ENCODE measurements at places on chromosomes 12 and 14.

DNA sequence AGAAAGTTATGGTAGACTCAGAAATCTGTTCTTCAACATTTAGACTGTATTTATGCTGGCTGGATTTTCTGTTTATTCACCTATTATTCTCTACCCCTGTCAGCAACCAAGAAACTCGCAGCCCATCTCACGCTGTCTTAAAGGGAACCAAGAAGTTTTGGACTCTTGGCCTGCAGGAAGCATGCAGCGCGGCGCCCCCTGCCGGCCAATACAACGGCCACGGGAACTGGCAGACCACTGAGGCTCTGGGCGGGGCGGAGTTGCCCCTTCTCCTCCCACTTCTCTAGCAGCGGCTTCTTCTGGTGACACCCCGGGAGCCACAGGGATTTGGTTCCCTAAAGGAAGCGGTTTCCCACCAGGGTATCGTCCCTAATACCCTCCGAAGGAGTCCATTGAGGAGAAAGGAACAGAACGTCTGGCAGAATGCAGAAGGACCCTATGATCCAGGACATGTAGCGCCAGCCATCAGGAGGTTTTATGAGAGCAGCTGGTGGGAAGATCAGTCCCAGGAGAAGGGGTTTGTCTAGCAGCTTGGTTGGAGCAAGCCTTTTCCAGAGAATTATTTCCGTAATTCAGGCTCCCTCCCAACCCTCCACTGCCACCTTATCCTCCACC lies 21.0 kb upstream of the RNASE2 start:
- DNase-seq, result no peak

DNA sequence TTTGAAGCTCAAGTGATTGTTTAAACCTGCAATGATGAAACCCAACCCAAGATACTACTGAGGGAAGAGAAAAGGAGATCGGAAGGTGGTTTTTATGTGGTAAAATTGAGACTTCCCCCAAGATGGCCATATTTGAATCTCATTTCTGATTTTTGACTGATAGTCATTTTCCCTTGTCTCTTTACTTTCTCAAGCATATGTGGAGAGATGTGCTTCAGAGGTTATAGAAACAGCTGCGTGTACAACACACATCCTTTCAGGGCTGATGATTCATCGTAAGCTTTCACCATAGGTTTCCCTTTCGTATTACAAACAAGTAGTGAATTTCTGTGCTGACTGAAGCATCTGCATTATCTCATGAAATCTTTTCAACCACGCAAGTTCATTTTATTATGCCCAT lies 276.2 kb downstream of the EMP1 start:
- DNase-seq, result no peak

DNA sequence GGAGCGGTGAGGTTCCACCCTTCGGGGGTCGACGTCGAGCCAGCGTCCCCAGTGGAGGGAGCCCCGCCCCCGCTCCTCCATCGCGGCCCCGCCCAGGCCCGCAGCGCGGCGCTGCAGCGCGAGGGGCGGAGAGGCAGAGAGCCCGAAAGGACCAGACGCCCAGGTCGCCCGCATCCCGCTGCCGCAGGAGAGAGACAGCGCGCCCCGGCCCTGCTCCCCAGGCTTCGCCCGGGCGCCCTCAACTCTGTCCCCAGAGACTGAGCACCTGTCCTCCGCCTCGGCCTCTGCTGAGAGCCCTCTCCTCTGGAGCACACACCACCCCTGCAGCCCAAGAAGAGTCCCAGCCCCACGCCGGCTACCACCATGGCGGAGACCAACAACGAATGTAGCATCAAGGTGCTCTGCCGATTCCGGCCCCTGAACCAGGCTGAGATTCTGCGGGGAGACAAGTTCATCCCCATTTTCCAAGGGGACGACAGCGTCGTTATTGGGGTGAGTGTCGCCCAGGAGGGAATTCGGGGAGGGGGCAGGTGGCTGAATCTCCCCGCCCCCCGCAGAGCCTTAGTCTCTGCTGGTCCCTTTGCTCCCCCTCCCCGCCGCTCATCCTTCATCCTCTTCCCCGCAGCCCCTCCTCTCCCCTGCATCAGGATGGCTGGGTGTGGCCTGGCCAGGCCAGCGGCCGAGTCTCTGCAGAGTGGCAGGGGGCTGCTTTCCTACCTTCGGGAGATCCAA lies at the start of gene KIF5A:
Gene KIF5A (plus strand): TSS at position 136 of the 732 bp plus-strand sequence. CDS start 228 bp downstream, at position 364.
- DNase-seq, result peak; percentile 34

- no peak for DNase-seq
Observed at GRCh38 chr14:77436042-77436441, 12.7 kb upstream of the NOXRED1 start.

- no peak for DNase-seq
Observed at GRCh38 chr14:34222867-34223266, 239.2 kb downstream of the SPTSSA start.

DNA sequence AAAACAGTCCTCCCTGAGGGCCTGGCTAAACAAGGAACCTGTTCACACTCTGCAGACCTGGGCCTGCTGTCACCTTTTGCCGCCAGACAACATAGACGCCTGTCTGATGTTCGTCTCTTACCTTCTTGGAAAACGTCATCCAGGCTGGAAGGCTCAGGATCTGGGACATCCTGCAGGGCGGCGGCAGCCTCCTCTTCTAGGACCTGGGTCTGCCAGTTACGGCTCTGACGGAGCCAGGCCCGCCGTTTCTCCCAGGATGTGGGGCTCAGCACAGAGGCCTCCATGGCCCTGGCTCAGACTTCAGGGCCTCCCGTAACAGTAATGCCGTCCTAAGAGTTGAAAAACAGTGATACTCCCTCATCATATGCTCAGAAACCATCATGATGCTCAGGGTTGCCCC lies 10.3 kb downstream of the TESPA1 start:
- DNase-seq, result no peak

GRCh38 chr14:97206916-97207315 lies 409.7 kb downstream of the VRK1 start:
- no peak for DNase-seq

- DNase-seq, result no peak
Observed at GRCh38 chr14:88264116-88264515, 59.0 kb downstream of the KCNK10 start.

- no peak for DNase-seq
Observed at GRCh38 chr14:90556012-90556477, 159.2 kb downstream of the CALM1 start.

- DNase-seq, result no peak
Observed at GRCh38 chr12:94327809-94328208, 131.9 kb downstream of the CEP83 start.

DNA sequence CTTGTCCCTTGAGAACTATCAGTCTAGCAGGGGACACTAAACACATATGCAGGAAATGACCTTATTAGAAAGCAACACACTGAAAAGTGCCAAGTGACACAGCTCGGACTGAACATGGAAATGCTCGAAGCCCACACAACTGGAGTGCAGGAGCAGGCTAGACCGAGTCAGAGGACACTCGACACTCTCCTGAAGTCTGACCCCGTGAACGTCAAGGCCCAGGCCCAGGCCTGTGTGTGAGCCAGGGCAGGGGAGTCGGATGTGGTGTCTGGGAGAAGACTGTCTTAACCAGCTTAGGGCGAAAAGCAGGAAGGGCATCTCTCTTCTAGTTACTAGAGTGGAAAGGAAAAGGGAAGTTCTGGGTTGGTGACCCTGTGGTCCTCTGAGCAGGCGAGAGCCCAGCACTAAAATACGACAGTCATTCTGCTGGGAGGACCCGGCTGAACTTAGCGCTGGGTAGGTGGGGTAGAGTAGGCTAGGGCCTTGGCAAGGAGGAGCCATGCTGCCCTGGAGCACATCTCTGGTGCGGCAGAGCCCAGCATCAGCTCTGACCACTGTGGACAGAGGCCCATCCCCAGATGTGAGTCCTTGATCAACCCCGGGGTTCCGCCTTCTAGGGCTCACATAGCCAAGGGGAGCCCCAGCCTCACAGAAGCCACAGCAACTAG lies 93.0 kb downstream of the NTF3 start:
- DNase-seq, result no peak

DNA sequence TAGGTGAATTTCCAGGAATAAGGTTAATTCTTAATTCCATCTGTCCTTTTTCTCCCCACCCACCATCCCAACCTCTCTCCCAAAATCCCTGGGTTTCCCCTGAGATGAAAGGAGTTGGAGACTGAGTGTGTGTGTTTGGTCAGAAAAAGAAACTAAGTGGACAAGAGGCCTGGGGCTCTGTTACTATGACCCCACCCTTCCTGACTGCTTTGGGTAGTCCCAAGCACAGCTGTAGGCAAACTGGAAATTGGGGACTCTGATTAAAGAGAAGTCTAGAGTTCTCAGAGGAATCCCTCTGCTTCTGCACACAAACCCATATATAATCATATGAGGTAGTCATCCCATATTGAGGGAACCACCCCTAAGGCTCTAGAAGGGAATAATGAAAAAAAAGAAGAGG lies 7.0 kb upstream of the HOXC12 start:
- no peak for DNase-seq

- peak; percentile 38 for DNase-seq
Observed at GRCh38 chr12:7806863-7807487, 17.8 kb downstream of the NANOG start.

DNA sequence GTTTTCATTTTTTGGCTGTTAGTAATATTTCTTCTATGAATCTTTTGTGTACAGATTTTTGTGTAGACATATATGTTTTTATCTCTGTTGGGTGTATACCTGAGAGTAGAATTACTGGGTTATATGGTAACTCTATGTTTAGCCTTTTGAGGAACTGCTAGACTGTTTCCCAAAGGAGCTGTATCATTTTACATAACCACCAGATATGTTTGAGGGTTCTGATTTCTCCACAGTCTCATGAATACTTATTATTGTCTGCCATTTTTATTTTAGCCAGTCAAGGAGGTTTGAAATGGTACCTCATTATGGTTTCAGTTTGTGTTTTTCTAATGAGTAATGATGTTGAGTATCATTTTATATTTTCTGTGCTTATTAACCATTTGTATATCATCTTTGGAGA lies 1.9 kb downstream of the PCNX4 start:
- no peak for DNase-seq

- no peak for DNase-seq
Observed at GRCh38 chr12:31033681-31034080, 40.0 kb upstream of the DDX11 start.

All from effector CD4-positive, alpha-beta T cell (primary cell).